HFFc6 (cell line): ENCODE measurements at places on chromosomes 5 and 9.

GRCh38 chr9:129237164-129237611 lies 59.1 kb upstream of the IER5L start:
- peak; percentile 19 for DNase-seq

DNA sequence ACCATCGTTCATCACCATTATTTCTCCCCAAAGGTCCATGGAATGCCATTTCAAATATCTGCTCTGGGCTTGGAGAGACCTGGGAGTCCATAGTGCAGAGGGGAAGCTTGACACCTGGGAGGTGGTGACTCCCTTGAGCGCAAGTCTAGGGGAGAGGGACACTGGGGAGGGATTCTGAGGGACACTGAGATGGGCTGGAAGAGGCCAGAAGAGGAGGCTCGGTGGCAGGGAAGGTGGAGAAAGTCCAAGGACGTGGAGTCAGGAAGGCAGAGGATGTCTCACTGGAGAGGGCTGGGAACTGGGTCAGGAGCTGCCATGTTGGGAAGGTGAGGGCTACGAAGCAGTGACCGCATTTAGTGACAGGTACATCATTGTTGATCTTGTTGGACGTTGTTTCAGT lies 160.3 kb upstream of the MVB12B start:
- no peak for DNase-seq

DNA sequence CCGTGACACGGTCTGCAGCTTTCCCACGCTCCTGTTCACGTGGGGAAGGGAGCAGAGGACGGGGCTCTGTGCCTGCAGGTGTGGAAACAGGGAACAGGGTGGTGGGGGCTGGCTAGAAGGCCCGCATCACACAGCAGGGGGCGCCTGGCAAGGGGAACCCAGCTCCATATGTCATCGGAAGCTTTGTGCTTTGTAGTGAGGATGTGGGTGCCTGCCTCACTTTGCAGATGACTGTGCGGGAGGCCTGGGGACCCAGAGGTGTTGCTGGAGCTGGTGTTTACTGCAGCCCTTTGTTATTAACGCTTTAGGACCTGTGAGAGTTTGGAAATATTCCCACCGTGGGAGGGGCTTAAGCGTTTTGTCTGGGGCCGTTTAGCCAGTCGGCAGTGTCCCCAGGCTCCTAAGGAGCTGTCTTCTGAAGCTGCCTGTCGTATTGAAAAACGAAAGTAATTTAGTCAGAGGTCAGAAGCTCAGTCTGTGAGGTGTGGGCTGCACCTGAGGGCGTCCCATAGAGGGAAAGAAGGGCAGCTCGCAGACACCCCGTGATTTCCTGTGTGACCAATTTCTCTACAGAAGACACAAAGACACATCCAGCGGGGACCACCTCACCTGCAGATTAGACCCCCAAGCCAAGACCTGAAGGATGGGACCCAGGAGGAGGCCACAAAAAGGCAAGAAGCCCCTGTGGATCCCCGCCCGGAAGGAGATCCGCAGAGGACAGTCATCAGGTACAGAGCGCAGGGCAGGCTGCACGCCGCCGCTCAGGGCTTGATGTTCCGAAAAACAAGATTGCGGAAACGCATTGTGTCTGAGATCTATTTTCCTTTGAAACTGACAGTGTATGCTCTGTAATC lies 9.1 kb downstream of the MAN1B1 start:
- DNase-seq: no peak

GRCh38 chr5:120640778-120641177 lies 176.7 kb downstream of the PRR16 start:
- no peak for DNase-seq

GRCh38 chr9:116937361-116937760 lies 250.3 kb downstream of the TRIM32 start:
- DNase-seq: no peak

GRCh38 chr5:158611581-158611980 lies 488.1 kb downstream of the EBF1 start:
- no peak for DNase-seq

- no peak for DNase-seq
These were observed 85.4 kb downstream of the KCNN2 start for GRCh38 chr5:114447084-114447773.

DNA sequence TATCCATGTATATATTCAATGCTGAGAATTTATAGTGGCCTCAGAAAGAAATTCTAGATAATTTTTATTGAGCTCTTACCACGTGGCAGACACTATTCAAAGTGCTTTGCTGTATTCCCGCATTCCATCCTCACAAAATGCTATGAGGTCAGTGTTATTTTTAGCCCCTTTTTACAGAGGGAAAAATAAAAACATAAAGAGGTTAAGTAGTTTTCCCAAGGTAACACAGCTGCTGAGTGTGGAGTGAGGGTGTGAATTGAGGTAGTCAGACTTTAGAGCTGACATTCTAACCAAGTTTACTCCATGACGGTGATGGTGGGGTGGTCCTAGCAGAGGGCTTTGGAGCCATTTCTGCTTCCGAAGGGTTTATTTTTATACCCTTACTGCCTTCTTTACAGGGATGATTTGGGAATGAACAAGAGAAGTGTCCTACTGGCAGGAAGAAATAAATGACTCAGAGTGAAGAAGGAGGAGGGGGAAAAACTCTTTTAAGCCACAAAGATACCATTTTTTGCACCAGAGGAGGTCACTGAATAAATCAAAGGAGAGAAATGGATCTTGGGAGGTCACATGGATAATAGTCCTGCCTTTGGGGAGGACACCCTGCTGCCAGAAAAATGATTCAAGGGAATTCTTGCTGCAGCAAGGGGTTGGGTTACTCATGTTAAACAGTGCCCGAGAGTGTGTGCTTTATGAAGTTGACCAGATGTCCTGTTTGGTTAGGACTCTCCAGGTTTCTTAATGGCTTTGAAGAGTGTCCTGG lies 76.1 kb downstream of the HMHB1 start:
- DNase-seq: peak; percentile 85

DNA sequence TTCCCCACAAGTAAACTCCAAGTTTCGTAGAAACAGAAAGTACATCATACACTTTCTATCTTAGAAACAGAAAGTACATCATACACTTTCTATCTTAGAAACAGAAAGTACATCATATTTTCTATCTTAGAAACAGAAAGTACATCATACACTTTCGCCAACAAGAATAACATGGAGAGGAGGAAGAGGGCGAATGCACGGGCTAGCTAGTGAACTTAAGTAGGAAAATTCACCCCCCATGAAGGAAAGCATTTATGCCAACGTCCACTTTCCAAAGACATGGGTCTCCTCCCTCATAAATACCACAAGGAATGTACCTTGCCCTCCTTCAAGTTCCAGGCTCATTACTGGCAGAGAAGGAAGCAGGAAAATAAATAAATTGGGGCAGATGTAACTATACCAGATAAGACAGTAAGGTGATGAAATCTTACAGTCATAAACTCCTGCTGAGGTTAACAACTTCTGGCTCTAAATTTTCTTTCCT lies 64.7 kb downstream of the FRMD3 start:
- peak; percentile 11 for DNase-seq

GRCh38 chr9:127896395-127897192 lies 2.8 kb downstream of the ST6GALNAC6 start:
- no peak for DNase-seq

- no peak for DNase-seq
These were observed 323.0 kb downstream of the TRIM32 start for GRCh38 chr9:117010061-117010460.

GRCh38 chr5:56278335-56278753 lies 45.2 kb upstream of the ANKRD55 start:
- DNase-seq: peak; percentile 72

DNA sequence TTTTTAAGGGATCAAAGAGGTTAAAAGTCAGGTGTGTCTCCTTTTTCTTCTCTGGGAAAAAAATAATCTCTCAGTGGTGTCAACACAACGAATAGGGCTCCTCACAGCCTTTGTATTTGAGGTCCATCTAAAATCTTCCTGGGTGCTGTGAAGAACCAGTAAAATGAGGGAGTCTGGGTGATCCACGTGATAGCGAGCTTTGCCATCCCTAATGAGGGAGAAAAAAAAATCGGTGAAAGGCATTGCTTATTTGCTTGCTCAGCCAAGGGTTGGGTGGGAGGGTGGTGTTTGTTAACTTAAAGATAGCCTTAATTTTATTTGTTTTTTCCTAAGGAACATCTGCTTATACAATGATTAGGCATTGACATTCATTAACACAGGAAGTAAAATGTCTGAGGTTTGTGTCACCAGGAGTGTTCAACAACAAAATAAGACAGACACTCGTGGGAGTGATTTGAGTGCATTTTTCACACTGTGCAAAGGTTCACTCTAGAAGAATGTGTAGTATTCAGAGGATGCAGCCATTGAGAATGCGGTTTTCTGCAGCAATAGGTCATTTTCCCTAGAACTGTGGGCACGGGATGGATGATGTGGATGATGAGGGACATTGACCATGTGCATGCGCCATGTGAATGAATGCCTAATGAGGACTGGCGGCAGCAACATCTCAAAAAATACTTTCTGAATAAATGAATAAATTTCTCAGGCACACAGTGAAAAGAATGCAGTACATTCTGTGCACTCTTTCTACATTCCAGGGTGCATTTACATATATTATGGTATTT lies 369.5 kb downstream of the NTRK2 start:
- no peak for DNase-seq

- DNase-seq: no peak
These were observed 149.1 kb downstream of the ATP10B start for GRCh38 chr5:160702934-160703333.

DNA sequence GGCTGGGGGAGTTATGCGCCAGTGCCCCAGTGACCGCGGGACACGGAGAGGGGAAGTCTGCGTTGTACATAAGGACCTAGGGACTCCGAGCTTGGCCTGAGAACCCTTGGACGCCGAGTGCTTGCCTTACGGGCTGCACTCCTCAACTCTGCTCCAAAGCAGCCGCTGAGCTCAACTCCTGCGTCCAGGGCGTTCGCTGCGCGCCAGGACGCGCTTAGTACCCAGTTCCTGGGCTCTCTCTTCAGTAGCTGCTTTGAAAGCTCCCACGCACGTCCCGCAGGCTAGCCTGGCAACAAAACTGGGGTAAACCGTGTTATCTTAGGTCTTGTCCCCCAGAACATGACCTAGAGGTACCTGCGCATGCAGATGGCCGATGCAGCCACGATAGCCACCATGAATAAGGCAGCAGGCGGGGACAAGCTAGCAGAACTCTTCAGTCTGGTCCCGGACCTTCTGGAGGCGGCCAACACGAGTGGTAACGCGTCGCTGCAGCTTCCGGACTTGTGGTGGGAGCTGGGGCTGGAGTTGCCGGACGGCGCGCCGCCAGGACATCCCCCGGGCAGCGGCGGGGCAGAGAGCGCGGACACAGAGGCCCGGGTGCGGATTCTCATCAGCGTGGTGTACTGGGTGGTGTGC lies at the start of gene RXFP3:
TSS of gene RXFP3 (plus strand) at position 6 of the 636 bp plus-strand sequence. CDS start at position 361, 355 bp downstream.
- DNase-seq: no peak

DNA sequence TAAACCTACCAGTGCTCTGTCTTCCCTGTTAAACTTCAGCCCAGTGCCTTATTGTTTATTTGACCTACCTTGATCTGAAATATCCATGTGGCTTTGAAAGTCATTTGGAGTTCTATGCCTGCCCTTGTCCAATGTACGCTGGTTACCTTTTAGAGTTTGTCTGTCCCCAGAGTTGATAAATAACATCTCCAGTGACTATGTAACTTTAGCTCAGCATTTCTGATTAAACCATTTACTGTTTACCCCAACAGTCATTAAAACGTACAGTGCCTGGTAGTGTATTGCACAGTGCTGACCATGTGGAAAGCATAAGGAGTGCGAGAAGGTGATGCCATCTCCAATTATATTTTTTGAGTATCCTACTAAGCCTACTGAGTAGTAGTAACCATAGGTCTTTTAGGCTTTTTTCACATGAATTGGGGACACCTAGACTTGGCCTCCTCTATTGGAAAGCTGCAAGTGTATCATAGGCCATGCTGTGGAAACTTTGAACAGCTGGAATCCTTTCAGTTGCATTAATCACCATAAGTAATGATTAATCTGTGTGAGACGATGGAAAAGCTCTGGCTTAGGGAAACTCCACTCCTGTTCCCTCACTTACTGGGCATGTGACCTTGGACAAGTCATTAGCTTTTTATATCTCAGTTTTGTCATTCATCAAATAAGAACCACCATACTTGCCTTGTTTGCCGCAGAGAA lies 93.5 kb downstream of the MAST4 start:
- DNase-seq: no peak

- DNase-seq: no peak
These were observed 216.7 kb upstream of the ARRDC3 start for GRCh38 chr5:91599863-91600262.

DNA sequence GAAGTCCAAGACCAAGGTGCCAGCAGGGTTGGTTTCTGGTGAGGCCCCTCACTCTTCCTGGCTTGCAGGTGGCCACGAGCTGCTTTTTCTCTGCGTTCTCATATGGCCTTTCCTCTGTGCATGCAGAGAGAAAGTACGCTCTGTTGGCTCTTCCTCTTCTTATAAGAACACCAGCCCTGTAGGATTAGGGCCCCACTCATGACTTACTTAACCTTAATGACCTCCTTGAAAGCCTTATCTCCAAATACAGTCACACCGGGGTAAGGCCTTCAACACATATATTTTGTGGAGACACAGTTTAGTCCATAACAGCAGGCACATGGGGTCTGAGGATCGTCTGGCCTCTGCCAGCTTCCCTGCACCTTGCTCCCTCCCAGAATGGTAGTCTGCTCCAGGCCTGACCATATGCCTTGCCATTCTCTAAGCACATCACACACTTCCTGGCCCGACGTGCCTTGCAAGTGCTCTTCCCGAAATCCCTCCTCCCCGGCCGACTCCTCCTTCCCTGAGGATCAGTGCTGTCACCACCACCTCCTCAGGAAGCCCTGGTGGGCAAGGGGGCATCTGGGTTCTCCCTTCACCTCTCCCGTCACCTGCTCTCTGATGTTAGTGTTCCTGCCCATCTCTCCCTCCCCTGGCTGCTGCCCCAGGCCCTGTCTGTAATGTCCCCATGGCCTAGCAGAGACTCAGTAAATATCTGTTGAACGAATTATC lies 200.7 kb downstream of the AOPEP start:
- DNase-seq: no peak

GRCh38 chr5:160398806-160399205 lies 1.0 kb downstream of the FAM200C start:
- peak; percentile 16 for DNase-seq

DNA sequence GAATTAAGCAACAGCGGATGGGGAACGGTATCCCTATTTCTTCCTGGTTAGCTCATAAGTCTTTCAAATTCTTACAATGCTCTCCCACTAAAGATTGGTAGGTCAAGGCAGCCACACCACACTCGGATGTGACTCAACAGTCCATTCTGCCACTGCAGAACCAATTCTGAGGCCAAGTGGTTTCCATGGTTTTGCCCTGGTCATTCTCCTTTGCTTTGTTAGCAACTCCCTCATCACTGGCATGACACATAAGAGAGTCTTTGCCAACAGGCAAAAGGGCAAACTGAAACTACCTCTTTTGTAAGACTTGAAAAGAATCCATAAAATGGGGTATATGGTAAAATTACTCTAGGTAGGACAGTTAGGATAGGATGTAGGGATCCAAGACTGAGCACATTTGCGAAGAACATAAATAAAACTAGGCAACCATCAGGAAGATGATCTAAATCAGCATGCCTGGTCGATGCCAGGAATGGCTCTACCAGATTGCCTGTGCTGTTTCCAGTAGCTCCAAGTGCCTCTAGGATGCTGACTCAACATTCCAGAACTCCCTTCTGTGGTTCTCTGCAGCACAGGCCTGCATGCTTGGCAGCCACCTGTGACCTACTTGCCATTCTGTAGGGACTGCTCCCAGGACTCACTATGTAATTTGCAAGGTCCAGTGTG lies 105.4 kb downstream of the DCP2 start:
- DNase-seq: peak; percentile 91

DNA sequence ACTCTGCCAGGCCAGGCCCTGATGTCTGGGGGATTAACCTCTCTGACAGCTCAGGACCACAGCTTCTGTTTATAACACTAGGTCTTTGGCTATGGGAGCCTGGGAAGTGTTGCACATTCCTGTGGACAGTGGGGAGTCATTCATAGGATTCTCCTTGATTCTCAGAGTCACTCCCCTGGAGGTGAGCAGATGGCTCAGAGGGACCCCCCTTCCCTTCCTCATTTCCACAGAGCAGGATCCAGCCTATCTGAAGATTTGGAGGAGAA lies 60.2 kb downstream of the NRG2 start:
- peak; percentile 34 for DNase-seq
